ENCODE measurements at places on chromosomes 5 and 9.

DNA sequence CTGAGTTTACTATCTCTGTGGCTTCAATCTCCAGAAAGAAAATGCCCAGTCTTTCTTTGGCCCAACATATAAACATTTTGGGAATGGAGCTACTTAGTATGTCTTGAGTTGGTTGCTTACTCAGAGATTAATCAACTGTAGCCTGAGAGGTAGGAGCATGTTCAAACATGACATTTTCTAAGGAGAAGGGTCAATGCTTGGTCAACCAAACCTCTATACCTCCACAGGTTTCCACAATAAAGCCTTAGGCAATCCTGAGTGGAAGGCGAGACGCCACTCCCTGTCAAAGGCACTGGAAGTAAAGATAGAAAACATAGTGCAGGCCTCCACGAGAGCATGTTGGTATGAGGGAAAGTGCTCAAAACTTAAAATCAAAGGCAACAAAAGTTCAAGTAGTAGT, 411.4 kb downstream of the KCTD16 start:
- no peak for DNase-seq

- DNase-seq, result no peak
Measured at GRCh38 chr5:131169810-131170539, 769 bp upstream of the LYRM7 start.

DNA sequence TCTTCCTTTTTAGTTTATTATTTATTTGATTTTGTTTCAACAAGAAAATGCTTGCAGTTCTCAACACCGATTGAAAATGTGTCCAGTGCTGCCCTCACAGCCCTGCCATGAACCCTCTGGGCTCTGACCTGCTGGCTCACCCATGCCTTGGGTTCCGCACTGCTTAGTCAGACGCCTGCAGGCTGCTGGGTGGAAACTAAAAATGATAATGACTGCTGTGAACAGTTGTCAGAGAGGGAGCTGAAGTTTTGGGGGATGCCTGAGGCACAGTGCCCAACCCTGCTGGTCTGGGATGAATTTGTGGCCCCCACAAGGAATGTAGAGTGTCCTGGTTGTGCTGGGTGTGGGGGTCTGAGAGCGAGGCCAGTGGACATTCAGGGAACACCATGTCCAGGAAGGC, 22.2 kb upstream of the CFAP157 start:
- DNase-seq, result no peak

DNA sequence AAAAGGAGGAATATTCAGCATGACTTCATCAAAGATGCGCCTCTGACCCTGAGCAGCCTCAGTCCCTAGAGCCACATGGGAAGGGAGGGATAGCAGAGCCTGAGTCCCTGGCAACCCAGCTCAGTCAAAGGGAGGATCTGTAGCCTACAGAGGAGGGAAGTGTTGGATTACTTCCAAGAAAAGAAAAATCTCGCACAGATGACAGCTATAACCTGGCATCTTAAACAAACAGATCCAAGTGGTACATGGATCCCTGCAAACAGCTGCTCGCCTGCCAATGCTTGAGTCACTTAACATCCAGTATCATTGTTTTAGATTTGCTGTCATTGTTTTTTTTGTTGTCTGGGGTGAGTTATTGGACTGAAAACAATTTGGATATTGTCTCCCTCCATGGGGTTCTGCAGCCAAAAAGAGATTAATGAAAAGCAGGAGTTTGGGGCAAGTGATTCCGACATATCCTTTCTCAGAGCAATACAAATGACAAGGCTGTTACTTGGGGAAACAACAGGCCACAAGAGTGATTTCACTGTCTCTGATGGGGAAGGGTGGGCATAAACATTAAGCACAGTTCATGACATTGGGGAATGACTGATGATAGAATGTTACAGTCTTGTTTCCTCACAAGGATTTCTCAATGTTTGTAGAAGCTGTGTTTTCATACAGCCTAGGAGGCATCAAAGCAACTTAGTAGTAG, 153.5 kb upstream of the KIF2A start:
- DNase-seq, result no peak

DNA sequence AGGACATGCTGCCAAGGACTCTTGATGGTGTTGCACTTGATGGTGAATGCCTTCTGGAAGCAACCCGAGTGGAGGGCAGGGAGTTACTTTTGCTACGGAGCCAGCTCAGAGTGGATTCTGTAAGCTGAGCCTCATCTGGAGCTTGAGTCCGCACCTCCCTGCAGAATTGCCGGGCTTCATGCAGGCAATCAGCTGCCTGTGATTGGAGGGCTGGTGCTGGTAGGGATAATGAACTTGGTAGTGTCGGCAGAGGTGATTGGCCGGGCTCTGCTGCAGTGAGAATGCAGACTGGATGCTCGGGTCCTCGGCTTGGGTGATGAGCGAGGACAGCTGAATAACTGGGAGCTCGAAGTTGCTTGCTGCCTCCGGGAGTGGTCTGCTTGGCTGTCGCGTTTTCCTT, 23.1 kb downstream of the SLC25A25 start:
- no peak for DNase-seq

DNA sequence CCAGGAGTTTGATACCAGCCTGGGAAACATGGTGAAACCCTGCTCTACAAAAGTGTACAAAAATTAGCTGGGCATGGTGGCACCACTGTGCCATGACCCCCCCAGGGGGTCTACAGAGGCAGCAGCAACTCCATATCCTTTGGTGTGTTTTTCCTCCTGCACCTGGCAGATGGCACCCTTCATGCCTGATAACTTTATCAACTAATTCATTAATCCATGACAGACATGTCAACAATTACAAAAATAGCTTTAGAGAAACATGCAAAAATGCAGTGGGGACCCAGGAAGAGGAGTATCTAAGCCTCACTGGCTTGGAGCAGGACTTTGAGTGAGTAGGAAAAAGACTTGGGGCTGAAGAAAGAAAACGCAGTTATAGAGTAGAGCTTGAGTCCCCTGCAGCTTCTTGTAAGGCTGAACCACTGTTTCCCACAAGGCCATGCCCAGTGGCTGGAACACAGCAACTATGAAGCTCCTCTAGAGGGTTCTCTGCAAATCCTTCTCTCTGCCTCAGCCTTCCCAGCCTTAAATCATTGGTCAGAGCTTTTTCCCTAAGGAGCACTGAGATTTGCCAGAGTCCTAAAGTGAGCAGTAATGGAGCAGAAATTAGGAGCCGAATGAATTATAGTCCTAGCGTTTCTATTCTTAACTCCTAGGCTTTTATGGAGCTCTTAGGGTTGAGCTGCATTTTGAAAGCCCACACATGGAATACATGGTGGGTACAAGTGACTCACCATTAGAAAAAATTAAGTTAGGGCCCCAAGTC, 25.5 kb upstream of the B4GALT1 start:
- DNase-seq, result no peak

GRCh38 chr5:91493086-91493485, 110.0 kb upstream of the ARRDC3 start:
- no peak for DNase-seq

DNA sequence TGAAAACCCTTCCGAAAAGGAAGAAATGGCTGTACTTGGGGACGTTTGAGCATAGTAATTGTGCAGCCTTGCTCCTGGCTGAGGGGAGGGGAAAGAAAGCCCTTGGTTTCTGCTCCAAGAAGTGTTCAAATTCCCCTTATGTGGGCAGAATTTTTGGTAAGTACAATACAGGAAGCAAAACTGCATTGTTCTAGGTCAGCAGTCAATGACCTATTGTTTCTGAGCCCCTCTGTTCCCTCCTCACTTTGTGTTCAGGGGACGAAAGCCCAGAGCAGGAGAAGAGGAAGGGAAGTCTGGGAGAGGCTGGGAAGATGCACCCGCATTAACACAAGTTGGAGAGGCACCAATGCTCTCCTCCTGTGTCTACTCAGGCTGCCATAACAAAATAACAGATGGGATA, 11.9 kb downstream of the BASP1 start:
- no peak for DNase-seq

DNA sequence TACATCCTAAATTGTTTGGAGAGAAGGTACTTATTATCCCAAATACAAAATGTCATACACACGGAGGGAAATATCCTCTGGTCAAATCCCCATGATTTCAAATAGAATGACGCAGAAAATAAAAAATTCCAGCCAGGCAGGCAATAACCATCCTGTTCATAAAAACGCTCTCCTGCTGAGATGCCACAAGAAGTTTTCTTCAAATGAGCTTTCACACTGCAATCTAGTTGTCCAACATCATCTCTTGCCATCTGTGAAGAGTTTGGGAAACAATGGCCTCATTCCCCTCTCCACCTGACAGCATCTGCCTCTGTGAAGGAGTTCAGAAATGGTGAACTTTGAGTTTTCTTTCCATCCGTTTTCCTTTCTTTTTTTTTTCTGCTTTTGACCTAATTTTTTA, 83.3 kb upstream of the SLC30A5 start:
- no peak for DNase-seq

DNA sequence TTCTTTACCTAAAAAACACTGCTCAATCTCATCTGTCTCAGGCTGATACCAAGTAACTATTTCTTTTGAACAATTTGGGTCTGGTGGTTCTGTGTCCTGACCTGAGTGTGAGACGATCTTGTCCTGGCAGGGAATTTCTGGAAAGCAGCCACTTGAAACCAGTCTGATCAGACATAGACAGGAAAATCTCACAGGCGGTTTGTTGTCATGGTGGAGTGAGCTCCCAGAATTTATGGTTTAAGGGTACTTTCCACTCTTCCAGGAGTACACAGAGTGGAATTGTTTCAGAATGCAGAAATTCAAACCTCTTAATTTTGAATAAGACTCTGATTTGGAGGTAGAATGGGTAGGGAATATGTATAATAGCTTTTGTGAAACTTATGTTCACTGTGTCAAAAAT, 268.2 kb downstream of the ISL1 start:
- DNase-seq, result no peak

- no peak for DNase-seq
Measured at GRCh38 chr5:142931896-142932686, 161.9 kb downstream of the ARHGAP26 start.

GRCh38 chr9:33458444-33458843, 11.1 kb upstream of the AQP3 start:
- no peak for DNase-seq

DNA sequence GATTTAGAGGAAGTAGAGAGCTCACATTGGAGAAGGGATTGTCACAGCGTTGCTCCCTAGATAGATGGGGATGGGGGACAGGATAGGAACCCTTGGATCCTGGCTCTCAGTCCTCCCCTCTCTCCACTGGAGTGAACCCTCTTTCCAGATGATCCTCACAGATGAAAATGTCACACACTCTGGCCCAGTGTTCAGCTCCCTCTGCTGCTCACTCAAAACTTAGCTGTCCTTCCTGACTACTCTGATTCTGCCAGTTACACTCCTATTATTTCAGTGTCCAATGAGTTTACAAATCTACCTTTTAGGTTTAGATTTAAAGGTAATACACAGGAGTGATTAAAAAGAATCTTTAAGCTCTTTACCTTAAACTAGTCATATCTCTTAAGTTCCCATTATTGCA, 5.8 kb upstream of the SPINK7 start:
- no peak for DNase-seq

- DNase-seq, result no peak
Measured at GRCh38 chr9:18936094-18936871, 96.7 kb downstream of the SAXO1 start.

DNA sequence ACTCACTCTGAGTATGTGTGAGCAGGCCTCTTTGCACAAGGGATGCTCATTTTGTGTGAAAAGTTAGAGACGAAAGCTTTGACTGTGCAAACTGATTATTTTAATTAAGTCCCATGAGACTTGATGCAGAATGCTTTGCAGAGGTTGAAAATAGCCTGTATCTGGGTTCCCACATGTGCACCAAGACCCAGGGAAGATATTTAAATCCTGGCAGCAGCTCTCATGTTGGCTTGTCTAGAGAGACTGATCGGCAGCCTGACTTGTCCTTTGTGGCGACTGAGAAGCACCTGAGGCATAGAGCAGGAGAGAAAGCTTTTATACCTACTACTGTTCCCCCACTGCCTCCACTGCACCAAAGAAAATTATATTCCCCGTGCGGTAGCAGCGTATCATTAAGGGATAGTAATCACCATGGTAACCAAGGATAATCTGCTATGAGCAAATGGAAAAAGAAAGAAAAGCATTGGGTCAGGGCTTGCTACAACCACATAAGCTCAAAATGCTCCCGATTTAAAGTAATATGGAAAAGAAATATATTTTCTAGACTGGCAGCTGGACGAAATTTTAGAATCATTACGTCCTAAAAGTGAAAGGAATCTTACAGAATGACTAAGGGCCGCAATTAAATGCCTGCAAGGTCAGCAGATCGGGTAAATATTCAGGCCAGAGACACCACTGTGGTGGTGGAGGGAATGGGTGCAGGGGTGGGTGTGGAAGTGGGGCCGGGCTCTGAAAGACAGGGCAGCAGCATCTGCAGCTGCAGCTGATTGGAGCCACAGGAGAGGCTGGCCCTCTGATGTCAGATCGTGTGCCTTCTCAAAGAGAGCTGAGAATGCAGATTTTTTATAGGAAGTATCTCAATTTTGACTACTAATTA, 135.3 kb upstream of the EPB41L4A start:
- DNase-seq, result no peak

DNA sequence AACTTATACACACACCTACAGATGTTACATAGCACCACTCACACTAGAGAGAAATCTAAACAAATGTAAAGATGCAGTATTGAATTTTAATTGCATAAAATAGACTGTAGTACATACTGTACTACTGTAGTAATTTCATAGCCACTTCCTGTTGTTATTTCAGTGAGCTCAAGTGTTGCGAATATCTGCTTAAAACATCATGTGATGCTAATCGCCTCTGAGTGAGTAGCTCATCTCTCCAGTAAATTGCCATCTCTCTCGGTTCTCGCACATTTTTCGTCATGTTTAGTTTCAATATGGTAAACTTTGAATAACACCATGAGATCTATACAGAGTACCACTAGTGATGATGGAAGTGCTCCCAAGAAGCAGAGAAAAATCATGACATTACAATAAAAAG, 22.0 kb upstream of the ARHGEF28 start:
- DNase-seq, result no peak

DNA sequence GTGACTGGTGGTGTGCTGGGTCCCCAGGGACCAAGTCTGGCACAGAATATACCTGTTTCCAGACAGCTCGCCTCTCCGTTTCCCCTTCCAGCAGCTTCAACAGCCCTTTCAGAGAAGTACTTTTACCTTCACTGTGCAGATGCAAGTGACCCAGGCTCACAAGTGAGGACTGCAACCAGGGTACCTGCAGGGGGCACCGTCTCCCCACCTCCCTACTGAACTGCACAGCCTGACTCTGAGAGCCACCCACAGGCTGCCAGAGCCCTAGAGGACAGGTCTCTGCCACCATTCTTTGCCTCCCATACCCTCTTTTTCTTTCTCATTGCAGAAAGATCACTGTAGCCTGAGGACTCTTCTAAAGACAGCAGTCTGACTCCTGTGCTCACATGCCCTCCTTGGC, 15.4 kb downstream of the IL9 start:
- DNase-seq, result no peak

DNA sequence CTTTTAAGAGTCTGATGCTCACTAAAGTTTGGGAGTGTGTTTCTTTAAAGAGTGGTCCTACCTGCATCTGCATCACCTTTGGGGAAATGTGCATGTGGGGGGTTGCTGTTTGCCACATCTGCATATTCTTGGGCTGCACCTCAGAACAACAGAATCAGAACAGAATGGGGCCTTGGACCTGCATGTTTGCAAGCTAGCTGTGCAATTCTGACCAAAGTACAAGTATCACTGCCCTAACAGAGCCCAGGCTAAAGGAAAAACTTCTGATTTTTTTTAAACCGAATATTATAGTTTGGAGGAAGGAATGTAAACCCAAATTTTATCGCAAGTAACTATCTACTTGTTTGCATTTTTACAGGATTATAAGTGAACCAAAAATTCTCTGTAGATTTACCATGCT, 34.2 kb upstream of the PRLR start:
- DNase-seq, result no peak
